ENCODE measurements at places on chromosomes 2 and 18.
A peak's percentile ranks its signal among the peaks of the same experiment; 100 is the strongest.

DNA sequence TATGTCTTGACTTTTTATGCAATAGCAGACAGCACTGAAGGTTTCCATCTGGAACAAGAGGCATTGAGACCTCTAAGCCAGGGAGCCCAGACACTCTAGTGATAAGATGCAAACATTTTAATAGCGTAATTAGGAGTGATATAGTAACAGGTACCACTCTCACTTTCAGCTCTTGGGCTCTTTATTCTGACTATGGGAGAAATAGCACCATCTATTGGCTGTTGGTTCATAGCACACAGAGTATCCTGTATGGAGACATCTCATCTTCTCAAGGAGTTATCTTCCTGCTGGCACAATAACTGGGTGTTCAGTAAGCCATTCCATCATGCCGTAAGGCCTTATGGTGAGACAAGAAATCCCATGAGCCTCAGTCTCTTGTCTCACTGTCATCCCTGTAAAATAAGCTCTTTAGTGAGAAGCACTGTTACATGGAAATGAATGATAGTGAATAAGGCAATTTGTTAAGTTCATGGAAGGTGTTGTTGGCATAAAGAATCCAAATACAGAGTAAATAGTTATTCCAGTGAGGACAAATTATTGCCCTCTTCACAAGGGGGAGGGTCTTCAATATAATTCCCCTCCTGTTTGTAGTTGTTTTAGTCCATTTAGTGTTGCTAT lies 48.3 kb downstream of the THUMPD2 start:
- H3K4me1 ChIP-seq = peaks cover 5% of the 10 kb centered on the region
- H3K4me3 ChIP-seq = no peak overlapping the region
- H3K27me3 ChIP-seq = no peaks in the 10 kb centered on the region
- H3K27ac ChIP-seq = no peak overlapping the region

- H3K27ac ChIP-seq = no peak overlapping the region
- H3K4me3 ChIP-seq = no peak overlapping the region
- no peaks in the 10 kb centered on the region for H3K36me3 ChIP-seq
- no peaks in the 10 kb centered on the region for H3K27me3 ChIP-seq
Observed at GRCh38 chr2:190742431-190742830, 93.5 kb downstream of the NAB1 start.

DNA sequence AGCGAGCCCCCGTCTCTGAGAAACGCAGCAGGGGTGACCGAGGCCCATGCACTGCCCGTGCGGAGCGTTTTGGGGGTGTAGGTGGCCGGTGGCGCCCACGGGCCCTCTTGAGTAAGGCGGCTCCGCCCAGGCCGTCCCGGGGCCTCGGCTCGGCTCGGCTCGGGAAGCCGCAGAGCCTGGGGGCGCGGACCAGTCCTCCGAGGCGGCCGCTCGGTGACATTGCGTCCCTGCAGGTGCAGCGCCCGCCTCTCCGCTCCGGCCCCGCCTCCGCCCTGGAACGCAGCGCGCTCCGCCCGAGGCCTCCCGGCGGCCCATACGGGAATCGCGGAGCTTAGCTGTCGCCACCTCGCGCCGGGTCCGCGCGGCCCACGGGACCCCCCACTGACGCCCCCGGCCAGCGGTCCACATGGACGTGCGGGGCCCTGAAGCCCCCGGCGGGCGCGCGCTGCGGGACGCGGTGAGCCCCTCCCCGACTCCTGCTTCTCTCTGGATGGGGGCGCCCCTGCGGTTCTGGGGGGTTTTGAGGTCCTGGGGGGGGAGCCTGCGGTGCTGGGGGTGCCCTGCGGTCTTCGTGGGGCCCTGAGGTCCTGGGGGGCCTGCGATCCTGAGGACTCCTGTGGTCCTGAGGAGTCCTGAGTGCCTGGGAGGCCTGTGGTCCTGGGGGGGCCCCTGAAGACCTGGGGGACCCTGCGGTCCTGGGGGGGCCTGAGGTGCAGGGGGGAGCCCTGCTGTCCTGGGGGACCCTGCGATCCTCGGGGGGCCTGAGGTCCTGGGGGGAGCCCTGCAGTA lies at the start of gene HSBP1L1:
Gene HSBP1L1 (plus strand): TSS at position 314 of the 789 bp plus-strand sequence. CDS start 93 bp downstream, at position 407.
- H3K4me3 ChIP-seq = peak within 1 kb of the TSS; percentile 78
- peaks cover 21% of the 10 kb centered on the region for H3K4me1 ChIP-seq
- H3K27ac ChIP-seq = peak within 1 kb of the TSS; percentile 97
- H3K36me3 ChIP-seq = peaks cover 12% of the 10 kb centered on the region

DNA sequence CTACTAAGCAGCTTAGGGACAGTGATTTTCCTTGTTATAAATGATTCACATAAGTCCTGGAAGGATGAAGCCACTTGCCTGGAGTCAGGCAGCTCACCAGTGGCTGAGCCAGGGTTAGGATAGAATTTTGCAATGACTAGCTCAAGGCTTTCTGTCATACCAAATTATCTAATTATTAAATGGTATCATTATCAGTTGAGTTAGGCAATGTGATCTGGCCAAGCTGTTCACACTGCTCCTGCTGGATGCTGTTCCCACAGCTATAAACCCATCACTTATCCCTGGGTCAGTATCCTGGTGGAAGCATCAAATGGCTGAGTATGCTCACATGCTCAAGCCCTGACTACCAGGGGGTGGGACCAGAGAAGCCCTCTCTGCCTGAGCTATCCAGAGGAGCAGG lies 235.2 kb downstream of the MTX2 start:
- peaks cover 45% of the 10 kb centered on the region for H3K27me3 ChIP-seq
- H3K36me3 ChIP-seq = no peaks in the 10 kb centered on the region
- no peak overlapping the region for H3K27ac ChIP-seq
- DNase-seq = no peak

- peaks cover 32% of the 10 kb centered on the region for H3K27me3 ChIP-seq
- no peak for DNase-seq
- H3K27ac ChIP-seq = no peak overlapping the region
- H3K4me1 ChIP-seq = no peaks in the 10 kb centered on the region
- H3K4me3 ChIP-seq = no peak overlapping the region
- no peaks in the 10 kb centered on the region for H3K36me3 ChIP-seq
Observed at GRCh38 chr18:75860166-75860565, 432.7 kb upstream of the SMIM21 start.

GRCh38 chr2:44136252-44136651 lies 32.4 kb upstream of the PPM1B start:
- H3K4me1 ChIP-seq = no peaks in the 10 kb centered on the region
- H3K4me3 ChIP-seq = no peak overlapping the region
- H3K27ac ChIP-seq = no peak overlapping the region
- no peak for DNase-seq
- peaks cover 8% of the 10 kb centered on the region for H3K27me3 ChIP-seq
- no peaks in the 10 kb centered on the region for H3K36me3 ChIP-seq

GRCh38 chr2:42928161-42928691 lies 135.8 kb upstream of the HAAO start:
- no peak overlapping the region for H3K4me3 ChIP-seq
- no peak overlapping the region for H3K27ac ChIP-seq
- no peak for DNase-seq
- no peaks in the 10 kb centered on the region for H3K36me3 ChIP-seq

DNA sequence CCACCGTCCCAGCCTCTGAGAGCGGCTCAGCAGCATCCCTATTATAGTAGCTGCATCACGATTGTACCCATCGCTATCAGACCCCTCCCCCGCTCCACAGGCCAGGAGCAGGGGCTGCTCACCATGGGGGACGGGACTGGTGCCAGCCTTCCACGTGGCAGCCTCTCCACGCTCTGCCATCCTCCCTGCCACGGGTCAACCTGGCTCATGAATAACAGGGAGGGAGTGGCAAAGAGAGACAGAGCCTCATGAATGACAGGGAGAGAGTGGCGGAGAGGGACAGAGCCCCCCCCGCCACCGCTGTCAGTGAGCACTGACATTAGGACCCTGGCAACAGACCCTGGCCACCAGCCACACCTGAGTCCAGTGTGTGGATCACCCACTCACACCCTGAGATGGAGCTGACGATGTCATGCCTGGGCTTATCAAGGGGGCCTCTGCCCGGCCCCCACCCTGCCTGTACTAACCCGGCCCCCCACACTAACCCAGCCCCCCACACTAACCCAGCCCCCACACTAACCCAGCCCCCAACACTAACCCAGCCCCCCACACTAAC lies 16.9 kb downstream of the CROCC2 start:
- peaks cover 2% of the 10 kb centered on the region for H3K4me1 ChIP-seq
- H3K27ac ChIP-seq = no peak overlapping the region
- H3K27me3 ChIP-seq = peaks cover 8% of the 10 kb centered on the region

GRCh38 chr18:36440614-36441013 lies 143.1 kb downstream of the FHOD3 start:
- H3K27me3 ChIP-seq = peaks cover 36% of the 10 kb centered on the region
- no peaks in the 10 kb centered on the region for H3K36me3 ChIP-seq
- H3K4me1 ChIP-seq = no peaks in the 10 kb centered on the region
- no peak overlapping the region for H3K4me3 ChIP-seq
- H3K27ac ChIP-seq = no peak overlapping the region

GRCh38 chr2:226652983-226653765 lies 146.4 kb downstream of the IRS1 start:
- H3K27ac ChIP-seq = no peak overlapping the region
- H3K27me3 ChIP-seq = peaks cover 13% of the 10 kb centered on the region
- no peak for DNase-seq
- H3K36me3 ChIP-seq = no peaks in the 10 kb centered on the region
- H3K4me3 ChIP-seq = no peak overlapping the region
- peaks cover 10% of the 10 kb centered on the region for H3K4me1 ChIP-seq

DNA sequence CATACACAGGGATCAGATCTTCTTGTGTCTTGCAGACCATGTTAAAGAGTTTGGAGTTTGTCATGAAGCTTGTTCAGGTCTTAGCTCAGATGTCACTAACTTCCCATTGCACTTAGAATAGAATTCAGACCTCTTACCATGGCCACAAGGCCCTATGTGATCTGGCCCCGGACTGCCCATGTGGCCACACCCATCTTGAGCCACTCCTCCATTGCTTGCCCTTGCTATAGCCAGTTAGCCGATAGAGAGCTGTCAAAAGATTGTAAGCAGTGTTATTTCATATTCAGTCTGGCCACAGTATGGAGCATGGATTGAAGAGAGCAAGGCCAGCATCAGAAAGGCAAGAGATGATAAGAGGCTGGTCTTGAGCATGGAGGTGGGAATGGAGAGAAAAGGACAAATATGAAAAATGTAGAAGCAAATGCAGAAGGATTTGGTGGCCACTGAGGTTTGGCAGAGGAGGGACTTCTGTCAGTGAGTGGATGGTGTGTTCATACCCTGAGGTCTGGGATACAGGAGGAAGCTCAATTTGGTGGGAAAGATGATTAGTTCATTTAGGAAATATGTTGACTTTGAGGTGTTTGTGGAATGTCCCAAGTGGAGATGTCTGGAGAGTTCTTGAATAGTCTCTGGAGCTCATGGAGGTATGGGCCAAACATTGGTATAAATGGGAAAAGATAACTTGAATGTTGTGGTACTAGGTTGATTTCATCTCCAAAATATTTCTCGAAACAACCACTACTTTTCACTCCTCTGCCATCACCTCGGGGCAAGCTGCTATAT lies 10.6 kb downstream of the DGUOK start:
- no peak for DNase-seq
- peak overlapping the region; percentile 83 for H3K27ac ChIP-seq
- peaks cover 30% of the 10 kb centered on the region for H3K36me3 ChIP-seq
- no peak overlapping the region for H3K4me3 ChIP-seq
- no peaks in the 10 kb centered on the region for H3K27me3 ChIP-seq
- H3K4me1 ChIP-seq = peaks cover 68% of the 10 kb centered on the region

- peaks cover 13% of the 10 kb centered on the region for H3K27me3 ChIP-seq
- H3K4me1 ChIP-seq = no peaks in the 10 kb centered on the region
- H3K4me3 ChIP-seq = no peak overlapping the region
- DNase-seq = no peak
- H3K27ac ChIP-seq = no peak overlapping the region
- no peaks in the 10 kb centered on the region for H3K36me3 ChIP-seq
Observed at GRCh38 chr2:217695033-217695520, 307.7 kb downstream of the TNS1 start.

DNA sequence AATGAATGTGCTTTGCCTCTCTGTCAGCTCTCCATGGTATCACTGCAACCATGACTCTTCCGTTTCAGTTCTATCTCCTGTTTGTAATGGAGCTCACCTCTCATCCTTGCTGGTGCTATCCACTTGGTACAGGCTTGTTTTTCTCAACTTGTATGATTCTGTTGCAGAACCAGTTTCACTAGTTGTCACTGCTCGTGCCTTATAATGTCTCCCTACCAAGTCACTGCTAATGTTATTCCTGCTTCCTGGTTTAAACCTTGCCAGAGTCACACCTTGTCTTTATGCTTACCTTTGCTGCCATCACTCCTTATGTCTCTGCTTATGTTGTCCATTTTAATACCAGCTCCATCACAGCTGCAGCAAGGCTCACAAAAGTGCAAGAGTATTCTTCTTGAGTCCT lies 1191.0 kb upstream of the LRRTM1 start:
- no peaks in the 10 kb centered on the region for H3K4me1 ChIP-seq
- no peaks in the 10 kb centered on the region for H3K27me3 ChIP-seq
- no peaks in the 10 kb centered on the region for H3K36me3 ChIP-seq
- no peak for DNase-seq
- H3K27ac ChIP-seq = no peak overlapping the region

- H3K36me3 ChIP-seq = no peaks in the 10 kb centered on the region
- DNase-seq = no peak
- H3K4me3 ChIP-seq = no peak overlapping the region
- no peaks in the 10 kb centered on the region for H3K27me3 ChIP-seq
Observed at GRCh38 chr18:70499218-70499691, 210.4 kb downstream of the SOCS6 start.

DNA sequence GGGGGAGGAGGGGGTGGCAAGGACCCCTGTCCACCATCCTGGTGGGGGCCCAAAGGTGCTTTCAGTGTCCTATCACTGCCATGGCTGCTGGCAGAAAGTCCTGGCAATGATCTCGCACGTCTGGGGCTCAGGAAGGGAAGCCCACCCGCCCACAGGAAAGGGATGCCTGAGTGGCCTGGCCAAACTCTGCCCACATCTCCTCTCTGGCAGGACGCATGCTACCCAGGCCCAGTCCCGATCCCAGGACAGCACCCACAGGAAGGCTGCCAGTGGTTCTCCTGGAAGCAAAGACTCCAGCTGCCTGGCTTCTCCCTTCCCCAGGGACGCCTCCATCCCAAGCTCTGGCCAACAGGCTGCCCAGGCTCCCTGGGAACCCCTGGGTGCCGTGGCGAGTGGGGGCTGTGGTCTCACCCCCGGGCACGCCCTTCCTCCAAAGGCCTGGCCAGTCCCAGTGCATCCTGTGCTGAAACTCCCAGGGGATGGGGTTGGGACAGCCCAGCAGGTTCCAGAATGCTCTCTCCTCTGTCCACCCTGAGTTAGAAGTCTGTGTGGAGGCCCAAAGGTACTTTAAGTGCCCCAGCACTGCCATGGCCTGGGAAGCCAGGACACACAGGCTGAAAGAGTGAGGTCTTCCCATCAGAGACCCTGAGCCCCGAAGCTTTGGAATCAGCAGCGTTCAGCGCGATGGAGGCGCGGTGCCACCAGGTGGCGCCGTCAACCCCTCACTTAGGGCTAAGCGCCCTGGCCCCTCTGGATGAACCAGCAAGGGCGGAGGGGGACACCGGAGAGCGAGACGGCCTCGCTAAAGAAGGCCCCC lies 29.8 kb upstream of the TAF1B start:
- peak overlapping the region; percentile 53 for H3K27ac ChIP-seq
- peak; percentile 68 for DNase-seq
- H3K4me1 ChIP-seq = peaks cover 9% of the 10 kb centered on the region
- no peaks in the 10 kb centered on the region for H3K36me3 ChIP-seq

GRCh38 chr2:174763780-174764179 lies 492 bp downstream of the CHRNA1 start:
- H3K4me3 ChIP-seq = no peak overlapping the region
- H3K27ac ChIP-seq = peak overlapping the region; percentile 57
- no peaks in the 10 kb centered on the region for H3K36me3 ChIP-seq
- no peaks in the 10 kb centered on the region for H3K4me1 ChIP-seq
